ENCODE measurements at places on chromosomes 4 and X.

DNA sequence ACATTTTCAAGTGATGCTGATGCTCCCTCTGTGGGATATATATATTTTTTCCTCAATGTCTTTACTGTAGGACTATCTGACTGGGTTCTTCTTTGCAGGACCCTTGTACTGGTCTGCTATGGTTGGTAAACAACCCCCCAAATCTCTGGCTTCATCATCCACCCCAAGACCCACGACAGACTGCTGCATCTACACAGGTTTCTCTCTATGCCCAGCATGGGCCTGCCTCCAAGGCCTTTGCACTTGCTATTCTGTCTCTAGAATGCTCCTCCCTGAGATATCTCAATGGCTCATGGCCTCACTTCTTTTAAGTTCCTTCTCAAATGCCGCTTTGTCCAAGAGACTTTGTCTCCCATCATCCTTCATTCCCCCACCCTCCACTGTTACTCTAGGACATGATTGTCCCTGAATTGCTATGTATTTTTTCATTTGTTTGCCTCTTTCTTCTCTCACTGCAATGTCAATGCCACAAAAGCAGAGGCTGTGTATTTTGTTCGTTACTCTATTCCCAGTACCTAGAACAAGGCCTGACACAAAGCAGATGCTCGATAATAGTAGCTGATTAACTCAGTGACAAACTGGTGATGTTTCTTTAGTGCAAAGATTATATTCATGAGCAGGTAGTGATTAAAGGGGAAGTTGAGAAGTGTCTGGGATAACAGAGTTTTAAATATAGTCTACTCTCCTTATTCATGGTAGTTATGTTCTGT, 6.6 kb downstream of the EVC start:
- DNase-seq, result no peak

- DNase-seq, result no peak
Observed at GRCh38 chr4:48746608-48747362, 33.3 kb downstream of the FRYL start.

DNA sequence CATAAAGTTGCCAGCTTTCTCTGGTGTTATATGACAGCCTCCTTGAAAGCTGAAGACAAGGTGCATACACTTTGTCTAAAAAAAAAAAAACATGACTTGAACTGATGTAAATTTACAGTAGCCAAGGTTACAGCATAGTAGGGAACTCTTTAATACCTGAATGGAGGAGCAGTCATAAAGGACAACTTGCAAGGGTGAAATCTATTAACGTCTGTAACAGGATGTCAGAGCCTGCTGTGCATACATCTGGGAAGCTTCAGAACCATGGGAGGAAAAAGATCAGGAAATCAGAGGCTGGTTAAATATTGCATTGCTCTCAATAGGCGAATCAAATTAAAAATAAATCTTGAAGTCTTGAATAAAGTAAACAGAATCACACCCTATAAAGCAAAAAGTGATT, 484.0 kb upstream of the CTSO start:
- DNase-seq, result no peak

GRCh38 chr4:165516281-165516833, 137.5 kb downstream of the CPE start:
- DNase-seq, result no peak

GRCh38 chr4:100290585-100290984, 100.3 kb upstream of the DDIT4L start:
- DNase-seq, result no peak

DNA sequence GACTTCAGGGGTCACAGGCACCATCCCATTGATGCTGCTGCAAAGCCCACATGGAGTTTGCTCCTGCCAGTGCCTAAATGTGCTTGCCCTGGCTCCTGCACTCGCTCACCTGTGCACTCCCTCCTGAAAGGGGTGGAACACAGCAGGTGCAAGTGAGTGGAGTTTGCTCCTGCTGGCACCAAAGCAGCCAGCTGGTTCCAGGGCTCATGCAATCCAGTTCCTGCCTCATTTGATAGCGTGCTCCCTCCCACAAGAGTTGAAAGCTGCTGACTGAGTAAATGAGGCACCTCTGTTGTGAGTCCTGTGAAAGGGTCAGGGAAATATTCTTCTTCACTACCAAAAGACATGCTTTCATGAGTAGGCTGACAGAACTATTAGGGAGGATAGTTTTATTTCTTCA, 30.5 kb downstream of the CXCL8 start:
- no peak for DNase-seq

- no peak for DNase-seq
Observed at GRCh38 chrX:72203421-72203820, 21.9 kb downstream of the PIN4 start.

DNA sequence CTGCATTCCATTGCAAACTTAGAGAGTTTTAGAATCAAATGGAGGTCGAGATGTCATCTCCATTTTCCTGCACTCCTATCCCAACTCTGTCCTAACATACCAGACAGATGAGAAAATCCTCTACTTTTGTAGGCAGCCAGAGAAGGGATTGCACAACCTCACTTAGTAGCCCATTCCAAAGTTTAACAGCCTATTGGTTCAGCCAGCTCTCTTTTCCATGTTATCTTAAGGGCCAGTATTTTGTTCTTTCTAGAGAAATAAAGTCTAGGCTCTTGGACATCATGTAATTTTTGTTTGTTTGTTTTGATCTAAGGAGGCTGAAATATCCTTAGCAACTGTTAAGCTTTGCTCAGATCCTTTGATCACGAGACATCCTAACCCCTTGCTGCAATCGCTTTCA, 173.0 kb downstream of the COX18 start:
- no peak for DNase-seq

DNA sequence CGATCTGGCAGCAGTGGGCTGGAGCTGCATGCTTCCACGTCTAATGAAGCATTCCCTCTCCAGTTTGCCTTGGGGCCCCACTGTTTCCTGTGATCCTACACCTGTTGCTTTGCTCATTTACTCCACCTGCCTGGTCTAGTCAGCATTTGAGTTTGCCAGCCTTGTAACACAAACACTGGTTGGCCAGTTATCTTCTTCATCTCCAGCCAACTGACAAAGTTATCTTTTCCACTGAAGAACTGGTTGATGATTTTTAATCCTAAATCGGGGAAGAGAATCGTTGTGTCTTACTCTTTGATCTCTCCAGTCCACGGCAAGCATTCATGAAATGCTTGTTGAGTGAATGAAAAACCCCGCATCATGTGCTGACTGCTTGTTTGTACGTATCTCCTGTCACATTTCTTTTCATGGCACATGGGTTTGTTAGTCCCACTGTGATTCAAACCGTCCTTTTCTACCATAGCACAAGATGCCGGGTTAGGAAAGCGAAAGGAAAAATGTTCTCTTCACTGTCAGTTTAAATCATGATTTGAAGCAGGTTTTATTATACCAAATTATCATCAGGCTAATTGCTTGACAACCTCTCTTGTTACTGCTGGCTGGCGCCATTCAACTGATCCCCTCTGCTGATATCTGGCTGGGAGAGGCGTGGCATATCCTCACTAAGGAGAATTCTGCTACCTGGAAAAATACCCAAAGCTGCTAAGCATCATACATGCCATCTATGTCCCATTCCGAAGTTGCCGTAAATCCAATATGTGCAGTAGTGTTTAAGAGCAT, 144.8 kb downstream of the SHROOM3 start:
- no peak for DNase-seq

DNA sequence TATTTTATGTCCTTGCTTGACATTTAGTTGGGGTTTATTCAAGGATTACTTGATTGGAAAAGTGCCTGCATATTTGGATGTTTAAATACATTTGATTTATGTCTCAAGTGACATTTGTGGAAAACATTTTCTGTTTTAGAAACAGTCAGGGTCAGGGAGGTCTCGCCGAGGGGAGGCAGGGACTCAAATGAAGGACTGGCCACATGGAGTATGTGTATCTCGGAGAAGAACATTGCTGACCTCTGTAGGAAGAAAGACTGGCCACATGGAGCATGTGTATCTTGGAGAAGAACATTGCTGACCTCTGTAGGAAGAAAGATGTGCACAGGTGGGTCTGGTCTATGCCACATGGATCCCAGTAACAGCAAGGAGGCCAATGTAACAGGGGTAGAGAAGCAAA, 233.6 kb downstream of the TRIML1 start:
- no peak for DNase-seq

- no peak for DNase-seq
Observed at GRCh38 chr4:164512124-164512523, 241.8 kb upstream of the SMIM31 start.

DNA sequence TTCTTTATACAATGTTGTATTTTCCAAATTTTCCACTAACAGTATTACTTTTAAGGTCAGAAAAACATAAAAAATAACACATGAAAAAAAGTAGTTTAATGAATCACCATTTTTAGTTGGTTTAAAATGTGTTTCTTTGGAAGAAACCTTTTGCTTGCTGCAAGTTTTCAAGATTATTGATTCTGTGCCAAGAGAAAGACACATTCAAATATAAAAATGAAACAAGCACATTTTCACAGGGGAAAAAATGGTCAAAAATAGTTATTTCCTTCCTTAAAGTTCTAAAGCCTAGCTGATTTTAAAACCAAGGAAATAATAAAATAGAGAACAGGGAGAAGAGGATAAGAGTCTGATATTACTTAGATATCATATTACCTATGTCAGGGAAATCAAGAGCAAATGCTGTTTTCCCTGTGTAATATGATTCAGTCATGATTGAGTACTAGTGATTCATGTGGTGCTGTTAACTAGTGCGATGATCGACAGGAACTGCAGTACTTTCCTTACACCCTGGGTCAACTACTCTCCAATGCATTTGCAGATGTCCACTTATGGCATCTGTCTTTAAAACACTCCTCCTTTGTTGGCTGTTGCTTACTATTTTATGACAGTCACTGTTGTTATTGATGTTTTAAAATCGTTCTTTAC, 103.8 kb downstream of the CAMK2D start:
- no peak for DNase-seq

DNA sequence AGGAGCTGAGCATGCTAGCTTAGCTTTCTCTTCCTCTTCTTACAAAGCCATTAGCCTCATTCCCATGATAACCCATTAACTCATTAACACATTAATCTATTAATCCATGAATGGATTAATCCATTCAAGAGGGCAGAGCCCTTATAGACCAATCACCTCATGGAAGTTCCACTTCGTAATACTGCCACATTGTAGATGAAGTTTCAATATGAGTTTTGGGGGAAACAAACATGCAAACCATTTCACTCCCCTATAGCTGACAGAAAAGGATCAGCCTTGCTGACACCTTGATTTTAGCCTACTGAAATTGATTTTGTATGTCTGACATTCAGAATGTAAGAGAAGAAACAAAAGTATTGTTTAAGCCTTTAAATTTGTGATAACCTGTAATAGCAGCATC, 251.8 kb upstream of the GALNTL6 start:
- DNase-seq, result no peak

DNA sequence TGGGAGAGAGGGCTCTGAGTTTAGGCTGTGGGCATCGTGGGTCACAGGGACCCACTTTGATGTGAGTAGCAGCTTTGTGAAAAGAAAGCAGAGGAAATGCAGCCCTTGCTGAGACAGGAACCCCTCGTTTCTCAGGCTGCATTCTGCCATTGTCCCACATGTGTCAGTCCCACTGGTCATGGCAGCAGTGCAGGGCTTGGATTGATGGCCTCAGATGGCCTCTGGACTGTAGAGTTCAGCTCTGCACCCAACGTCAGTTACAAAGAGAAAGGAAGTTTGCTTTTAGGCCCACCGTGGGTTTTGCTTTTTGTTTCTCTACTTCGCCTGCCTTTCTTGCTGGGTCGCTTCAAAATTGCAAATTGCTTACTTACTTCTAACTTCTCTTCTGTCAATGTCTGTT, 248.3 kb upstream of the KLF3 start:
- no peak for DNase-seq

- no peak for DNase-seq
Observed at GRCh38 chr4:21002976-21003375, 302.7 kb downstream of the PACRGL start.

DNA sequence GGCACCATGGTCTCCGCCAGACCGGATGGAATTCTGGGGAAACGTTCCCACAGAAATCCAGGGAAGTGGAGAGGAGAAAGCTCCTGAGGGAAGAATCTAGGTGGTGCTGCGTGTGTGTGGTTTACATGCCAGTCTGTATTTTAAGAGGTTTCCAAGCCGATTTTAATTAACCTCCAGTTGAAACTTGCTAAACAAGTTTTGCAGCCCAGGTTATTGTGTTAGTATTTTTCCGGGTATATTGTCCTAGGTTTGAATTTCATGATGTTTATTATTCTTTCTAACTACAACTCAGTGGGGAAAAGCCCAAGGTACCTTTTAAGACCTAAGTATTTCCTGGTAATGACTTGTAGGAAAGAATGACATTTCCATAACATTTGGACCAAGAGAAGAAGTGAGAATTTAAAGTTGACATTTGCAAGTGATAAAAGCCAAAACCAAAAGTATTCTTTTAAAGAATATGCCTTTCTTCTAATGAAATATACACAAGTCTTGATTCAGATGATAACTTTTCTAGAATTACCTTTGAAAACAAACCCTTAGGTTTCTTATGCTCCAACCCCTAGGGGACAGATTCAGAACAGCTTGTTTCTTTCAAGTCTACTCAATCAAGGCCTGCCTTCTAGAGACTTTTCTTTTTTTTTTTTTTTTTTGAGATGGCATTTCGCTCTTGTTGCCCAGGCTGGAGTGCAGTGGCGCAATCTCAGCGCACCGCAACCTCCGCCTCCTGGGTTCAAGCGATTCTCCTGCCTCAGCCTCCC, 14.6 kb downstream of the SAT1 start:
- DNase-seq, result no peak

- no peak for DNase-seq
Observed at GRCh38 chrX:47234583-47234982, 1.8 kb downstream of the USP11 start.

DNA sequence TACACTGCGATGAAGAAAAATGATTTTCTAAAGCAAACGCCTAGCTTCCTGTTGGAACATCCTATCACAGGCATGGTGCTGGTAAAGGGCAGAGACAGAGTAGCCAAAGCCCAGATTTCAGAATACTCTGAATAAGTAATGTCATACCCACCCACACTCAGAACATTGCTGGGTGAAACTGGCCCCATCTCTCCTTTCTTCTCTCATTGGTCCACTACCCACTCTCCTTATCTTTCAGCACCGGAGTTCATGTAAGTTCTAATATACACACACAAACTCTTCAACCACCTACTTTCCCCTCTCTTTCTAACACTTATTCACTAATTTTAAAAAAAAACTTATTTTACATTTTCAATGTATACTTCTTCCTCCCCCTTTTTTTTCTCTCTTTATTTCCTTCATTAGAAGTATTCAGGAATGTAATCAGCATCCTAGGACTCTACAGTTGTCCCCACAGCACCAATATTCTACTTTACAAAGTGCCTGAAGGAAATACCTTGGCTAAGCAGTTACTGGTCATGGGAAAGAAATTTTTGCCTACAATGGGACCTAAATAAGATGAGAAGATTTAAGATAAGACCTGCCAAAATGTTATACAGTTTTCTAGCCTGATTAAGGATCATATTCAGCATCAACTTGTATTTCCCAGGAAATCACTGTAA, 63.0 kb downstream of the SEC24D start:
- DNase-seq, result no peak

Measured in stimulated activated CD8-positive, alpha-beta memory T cell treated with anti-CD3 and anti-CD28 coated beads, Interleukin-12 subunit alpha, Interleukin-12 subunit beta, amount 100 ng/mL, for 4 hours (primary cell).